ENCODE measurements at places on chromosomes 12 and 14. TPM values are rescaled to one million over a fixed set of nuclear protein-coding genes. Genes with fewer than 3 reads are reported as not detected.

The GYS2 gene
- total RNA-seq, result not detected

The TPH2 gene
- not detected for total RNA-seq

The NPFF gene
- not detected for total RNA-seq

The PLEK2 gene
- 4.5 TPM for total RNA-seq

The METTL3 gene
- total RNA-seq, result 35.1 TPM

The LETMD1 gene
- 25.8 TPM for total RNA-seq

The SERPINA6 gene
- not detected for total RNA-seq

The RAPGEF3 gene
- total RNA-seq, result 3.2 TPM

- no peak for DNase-seq
Observed at GRCh38 chr14:65846196-65846868, 433.8 kb downstream of the FUT8 start.

- DNase-seq, result peak; percentile 40
Observed at GRCh38 chr12:116882742-116883141, 1.5 kb upstream of the HRK start.

- peak; percentile 69 for DNase-seq
Observed at GRCh38 chr14:21494902-21495762, 16.0 kb downstream of the METTL3 start.

- DNase-seq, result no peak
Observed at GRCh38 chr12:51667269-51667668, 76.2 kb downstream of the SCN8A start.

- DNase-seq, result peak; percentile 50
Observed at GRCh38 chr14:29016050-29016900, 249.7 kb downstream of the FOXG1 start.

DNA sequence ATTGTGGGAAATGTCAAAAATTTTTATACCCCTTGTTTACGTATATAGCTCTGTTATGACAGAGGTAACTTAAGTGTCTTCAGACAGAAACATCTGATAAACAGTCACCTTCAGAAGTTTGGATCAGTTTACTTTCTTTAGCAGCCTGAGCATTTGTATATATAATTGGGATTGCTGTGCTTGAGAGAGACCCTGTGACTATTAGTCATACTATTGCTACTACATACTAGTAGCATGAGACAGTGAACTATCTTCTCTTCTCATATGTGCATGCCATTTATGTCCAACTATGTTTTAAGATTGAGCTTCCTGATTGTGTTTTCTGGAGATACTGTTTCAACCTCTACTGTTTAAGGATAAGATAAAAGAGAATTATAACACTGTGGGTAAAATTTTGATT lies 101.5 kb downstream of the PDE6H start:
- DNase-seq, result no peak

GRCh38 chr12:117844114-117844830 lies 124.5 kb downstream of the KSR2 start:
- no peak for DNase-seq

- DNase-seq, result peak; percentile 25
Observed at GRCh38 chr12:40105265-40105514, 691 bp downstream of the SLC2A13 start.

DNA sequence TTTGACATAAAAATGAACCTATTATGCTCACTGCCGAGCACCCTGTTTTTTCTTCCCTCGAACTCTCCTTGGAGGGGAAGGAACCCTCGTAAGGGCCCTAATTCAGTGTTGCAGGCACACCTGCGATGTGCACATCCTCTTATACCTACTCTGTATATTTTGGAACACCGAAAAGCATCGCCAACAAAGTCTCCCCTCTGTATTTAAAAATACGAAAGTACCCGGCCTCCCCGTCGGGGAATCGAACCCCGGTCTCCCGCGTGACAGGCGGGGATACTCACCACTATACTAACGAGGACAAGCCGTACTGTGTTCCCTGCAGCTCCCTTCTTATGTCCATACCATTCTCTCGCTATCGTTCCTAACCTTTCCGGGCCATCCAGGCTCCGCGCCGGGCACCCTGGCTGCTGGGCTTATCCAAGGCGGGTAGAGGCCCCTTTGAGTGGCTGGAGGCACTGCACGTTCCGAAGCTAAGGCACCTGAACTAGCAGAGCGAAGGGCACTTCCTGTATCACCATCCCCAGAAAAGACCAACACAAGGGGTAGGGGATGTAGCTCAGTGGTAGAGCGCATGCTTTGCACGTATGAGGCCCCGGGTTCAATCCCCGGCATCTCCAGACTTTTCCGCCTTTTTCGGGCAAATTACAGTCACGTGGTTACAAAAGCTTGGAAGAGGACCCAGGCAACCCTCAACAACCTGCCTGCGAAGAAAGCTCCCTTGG lies 25.1 kb upstream of the UBC start:
- peak; percentile 96 for DNase-seq

- no peak for DNase-seq
Observed at GRCh38 chr12:31318657-31319269, 7.2 kb downstream of the SINHCAF start.

GRCh38 chr12:82203086-82203485 lies 155.1 kb downstream of the CCDC59 start:
- no peak for DNase-seq

- no peak for DNase-seq
Observed at GRCh38 chr12:127052511-127053232, 1214.3 kb upstream of the TMEM132C start.

DNA sequence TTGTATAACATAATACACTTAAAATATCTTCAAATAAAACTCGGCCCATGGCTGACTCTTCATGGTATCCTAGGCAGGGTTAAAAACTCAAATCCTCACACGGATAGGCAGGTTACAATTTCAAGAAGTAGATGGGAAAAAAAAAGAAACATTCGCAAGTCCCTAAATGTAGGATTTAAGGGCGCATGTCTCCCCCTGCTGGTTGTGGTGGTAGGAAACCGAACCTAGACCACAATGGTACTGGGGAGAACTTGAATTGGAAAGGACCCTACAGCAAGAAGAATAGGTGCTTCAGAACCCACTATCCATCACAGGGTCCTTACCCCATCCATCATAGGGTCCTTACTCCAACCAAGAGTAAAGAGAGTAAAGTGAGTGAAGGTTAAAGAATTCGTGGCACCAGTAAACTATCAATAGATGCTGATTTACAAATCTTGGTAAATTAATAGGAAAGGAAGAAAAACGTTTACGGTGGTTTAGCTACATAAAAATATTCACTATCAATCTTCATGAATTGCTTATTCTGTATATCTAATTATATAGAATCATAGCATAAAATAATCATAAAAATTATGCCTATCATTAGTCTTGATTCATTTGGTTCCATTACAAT lies 3.3 kb upstream of the CIPC start:
- peak; percentile 82 for DNase-seq

GRCh38 chr12:101769865-101770264 lies 30.6 kb upstream of the SYCP3 start:
- no peak for DNase-seq

GRCh38 chr14:39430762-39431415 lies 1.3 kb downstream of the FBXO33 start:
- DNase-seq, result peak; percentile 21

DNA sequence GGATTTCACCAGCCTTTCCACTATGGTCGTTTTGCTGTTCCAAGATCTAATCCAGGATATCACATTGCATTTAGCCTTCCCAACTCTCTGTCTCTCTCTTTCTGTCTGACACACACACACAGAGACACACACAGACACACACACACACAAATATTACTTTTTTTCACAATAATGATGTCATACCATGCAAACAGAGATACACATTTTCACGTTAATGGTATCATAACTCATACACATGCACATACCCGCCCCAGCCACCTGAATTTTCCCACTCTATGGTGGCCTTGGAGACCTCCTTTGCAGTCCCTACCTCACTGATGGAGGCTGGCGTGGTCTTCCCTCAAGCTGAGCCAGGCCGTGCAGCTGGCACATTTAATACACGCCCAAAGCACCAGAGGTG lies 7.2 kb upstream of the MYL2 start:
- no peak for DNase-seq

- peak; percentile 87 for DNase-seq
Observed at GRCh38 chr14:50957296-50957695, 13.0 kb upstream of the PYGL start.

- no peak for DNase-seq
Observed at GRCh38 chr12:114368685-114369452, 37.1 kb downstream of the TBX5 start.

- peak; percentile 78 for DNase-seq
Observed at GRCh38 chr12:106246891-106247673, 738 bp downstream of the CKAP4 start.

GRCh38 chr12:78088391-78088832 lies 257.7 kb downstream of the NAV3 start:
- DNase-seq, result peak; percentile 62

GRCh38 chr12:93624595-93625294 lies 52.3 kb downstream of the SOCS2 start:
- DNase-seq, result peak; percentile 96

GRCh38 chr14:67532998-67533753 lies at the start of gene PLEKHH1:
Gene PLEKHH1, plus strand, starts transcription at chr14:67533290. Its CDS starts 8,578 bp downstream, at chr14:67541868.
- peak; percentile 71 for DNase-seq

- DNase-seq, result no peak
Observed at GRCh38 chr12:53102883-53103807, at the start of gene SOAT2. Gene SOAT2, plus strand, starts transcription at chr12:53103486. Its CDS starts 92 bp downstream, at chr12:53103578.

DNA sequence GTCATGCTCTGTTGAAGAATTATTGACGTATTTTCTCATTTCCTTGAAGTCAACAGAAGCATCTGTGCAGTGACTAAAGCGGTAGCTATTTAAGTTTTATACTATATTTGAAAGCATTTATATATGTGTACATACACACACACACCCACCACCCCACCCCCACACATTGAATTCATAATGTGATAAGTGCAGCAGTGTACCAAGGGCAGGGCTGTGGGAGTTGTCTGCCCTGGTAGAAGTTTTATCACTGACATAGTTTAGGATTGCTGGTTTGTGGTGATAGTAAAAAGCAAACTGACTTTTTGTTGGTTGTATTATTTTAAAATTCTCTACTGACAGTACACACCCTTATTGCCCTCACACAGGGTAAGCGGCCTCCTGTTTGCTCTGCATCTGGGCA lies 39.1 kb downstream of the GAS2L3 start:
- no peak for DNase-seq

GRCh38 chr14:35046751-35047536 lies 872 bp downstream of the FAM177A1 start:
- DNase-seq, result peak; percentile 47

DNA sequence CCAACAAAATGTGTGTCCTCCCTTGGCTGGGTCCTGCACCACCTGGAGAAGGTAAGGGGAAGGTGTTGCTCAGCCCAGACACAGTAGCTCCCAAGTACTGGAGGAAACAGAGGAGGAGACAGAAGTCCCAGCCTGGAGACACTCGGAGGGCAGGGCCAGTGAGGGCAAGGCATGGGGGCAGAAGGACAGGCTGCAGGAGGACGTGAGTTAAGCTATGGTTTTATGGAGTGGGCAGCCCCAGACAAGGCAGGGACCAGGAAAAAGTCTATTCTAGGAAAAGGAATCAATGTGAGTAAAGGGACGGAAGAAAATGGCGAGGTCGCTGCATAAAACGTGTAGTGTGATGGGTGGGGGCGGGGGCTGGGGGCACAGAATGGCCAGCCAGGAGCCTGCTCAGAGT lies 210.1 kb upstream of the DIO3 start:
- DNase-seq, result no peak

- peak; percentile 20 for DNase-seq
Observed at GRCh38 chr14:64218344-64219240, 75.6 kb downstream of the ESR2 start.

GRCh38 chr14:56959869-56960268 lies 149.6 kb upstream of the OTX2 start:
- no peak for DNase-seq

GRCh38 chr14:29927376-29928116 lies at the start of gene PRKD1:
Gene PRKD1, minus strand, starts transcription at chr14:29927847.
- DNase-seq, result peak; percentile 59

GRCh38 chr14:94395282-94395887 lies 7.0 kb upstream of the SERPINA1 start:
- no peak for DNase-seq

GRCh38 chr12:51797301-51797700 lies 51.2 kb downstream of the FIGNL2 start:
- DNase-seq, result no peak

GRCh38 chr14:73057944-73058223 lies 450 bp upstream of the RBM25 start:
- no peak for DNase-seq

DNA sequence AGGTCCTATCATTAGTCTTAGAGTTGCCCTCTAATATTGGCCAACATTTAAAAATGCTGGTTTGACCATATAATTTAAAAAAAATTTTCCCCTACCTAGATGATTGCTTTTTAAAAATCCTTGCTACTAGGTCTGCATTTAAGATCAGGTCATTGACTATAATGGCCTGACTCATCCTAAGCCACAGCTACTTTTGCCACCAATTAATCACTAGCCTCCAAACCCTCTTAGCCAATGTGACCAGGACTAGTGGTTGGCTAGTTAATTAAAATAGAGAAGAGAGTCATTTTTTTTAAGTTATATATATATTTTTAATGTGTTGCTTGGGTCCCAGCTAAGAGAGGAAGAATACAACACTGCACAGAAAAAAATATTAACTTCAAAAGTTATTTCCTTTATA lies 57.5 kb downstream of the SOS2 start:
- DNase-seq, result no peak
